HepG2 (cell line): ENCODE measurements at places on chromosomes 2 and 18. TPM values are rescaled to one million over a fixed set of nuclear protein-coding genes. Genes with fewer than 3 reads are reported as not detected.

- DNase-seq: no peak
Observed at GRCh38 chr2:50956886-50957285, 75.0 kb downstream of the NRXN1 start.

DNA sequence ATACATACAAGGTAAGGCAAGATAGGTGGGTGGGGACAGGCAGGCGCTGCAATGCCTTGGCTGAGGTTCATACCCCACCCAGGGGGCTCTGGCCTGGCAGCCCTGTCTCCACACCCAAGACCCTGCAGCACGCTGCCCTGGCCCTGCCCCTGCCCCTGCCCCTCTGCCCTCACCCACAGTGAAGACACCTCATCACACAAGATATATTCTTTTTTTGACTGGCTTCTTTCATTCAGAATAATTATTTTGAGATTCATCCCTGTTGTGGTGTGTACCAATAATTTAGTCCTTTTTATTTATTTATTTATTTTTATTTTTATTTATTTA is 11.4 kb upstream of the B3GNT7 start:
- no peak for DNase-seq

- DNase-seq: no peak
Observed at GRCh38 chr2:62895632-62896009, 155.0 kb upstream of the OTX1 start.

DNA sequence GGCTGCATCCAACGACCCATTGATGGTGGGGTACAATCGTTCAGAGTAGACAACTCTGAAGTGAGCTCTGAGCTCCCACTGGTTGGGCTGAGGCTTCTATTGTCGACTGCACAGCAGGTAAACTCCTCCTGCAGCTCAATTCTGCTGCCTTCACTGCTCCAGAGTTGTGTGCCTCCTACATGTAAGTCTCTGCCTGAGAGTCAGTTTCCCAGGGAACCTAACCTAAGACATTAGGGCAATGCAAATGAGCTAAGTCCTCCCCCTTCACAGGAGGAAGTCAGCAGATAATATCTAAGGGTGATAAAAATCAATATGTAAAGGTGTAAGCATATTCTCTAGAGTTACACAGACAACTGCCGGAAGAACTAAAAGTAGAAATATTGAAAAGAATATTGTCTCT is 22.5 kb upstream of the ACYP2 start:
- DNase-seq: no peak

- DNase-seq: no peak
Observed at GRCh38 chr2:141557329-141558095, 573.3 kb downstream of the LRP1B start.

DNA sequence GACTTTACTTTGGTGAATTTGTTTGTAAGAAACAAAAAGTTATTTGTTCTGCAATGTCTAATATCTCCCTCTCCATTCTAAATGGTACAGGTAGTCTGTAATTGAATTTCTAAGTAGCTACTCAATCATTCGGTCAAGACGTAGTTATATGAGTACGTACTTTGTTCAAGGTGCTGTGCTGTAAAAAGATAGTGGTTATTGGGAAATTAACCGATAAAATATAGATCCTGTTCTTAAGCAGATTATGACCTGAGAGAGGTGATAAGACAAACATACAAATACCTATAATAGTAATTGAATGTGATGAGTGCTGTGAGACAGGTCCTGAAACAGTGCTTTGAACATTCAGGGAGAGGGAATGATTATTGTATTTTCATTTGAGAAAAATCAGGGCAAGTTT is 7.1 kb downstream of the NCOA1 start:
- no peak for DNase-seq

- DNase-seq: no peak
Observed at GRCh38 chr2:130251873-130252620, 53.8 kb upstream of the TUBA3E start.

- no peak for DNase-seq
Observed at GRCh38 chr2:106168657-106169056, 25.4 kb downstream of the UXS1 start.

- DNase-seq: no peak
Observed at GRCh38 chr2:103295591-103295990, 533.8 kb downstream of the TMEM182 start.

- DNase-seq: no peak
Observed at GRCh38 chr2:113915082-113915819, 25.4 kb downstream of the ACTR3 start.

GRCh38 chr2:238873381-238873801 is 25.5 kb downstream of the TWIST2 start:
- no peak for DNase-seq

- no peak for DNase-seq
Observed at GRCh38 chr2:18125303-18125702, 246.8 kb downstream of the KCNS3 start.

- no peak for DNase-seq
Observed at GRCh38 chr18:13284330-13285027, 65.9 kb downstream of the LDLRAD4 start.

DNA sequence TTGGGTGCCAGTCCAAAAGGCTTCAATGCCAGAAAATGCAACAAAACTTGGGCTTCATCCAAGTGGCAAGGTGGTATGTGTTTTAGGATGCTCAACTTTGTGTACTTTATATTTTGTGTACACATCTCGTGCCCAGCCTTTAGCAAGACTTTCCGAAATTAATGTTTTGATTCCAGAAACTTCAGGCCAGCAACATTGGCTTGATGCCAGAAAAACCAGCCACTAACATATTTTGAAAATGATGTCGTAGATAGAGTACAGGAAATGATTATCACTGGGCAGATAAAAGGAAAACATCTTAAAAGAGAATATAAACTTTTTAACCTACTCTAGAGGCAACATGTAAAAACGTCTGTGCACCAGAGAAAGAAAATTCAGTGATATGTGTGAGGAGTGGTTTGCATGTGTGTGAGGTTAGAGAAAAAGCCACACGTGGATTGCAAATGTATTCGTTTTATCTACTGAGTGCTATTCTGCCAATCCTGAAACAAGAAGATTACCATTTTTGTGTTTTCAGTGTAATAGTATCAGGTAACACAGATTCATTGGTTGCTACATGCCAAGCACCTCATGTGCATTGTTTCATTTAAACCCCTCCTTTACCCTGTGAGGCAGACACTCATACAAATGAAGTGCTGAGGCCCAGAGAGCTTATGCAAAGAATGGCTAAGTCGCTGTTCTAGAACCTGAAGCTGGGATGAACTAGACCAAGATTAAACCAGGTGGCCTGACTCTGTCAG is 264.8 kb downstream of the C1D start:
- no peak for DNase-seq

DNA sequence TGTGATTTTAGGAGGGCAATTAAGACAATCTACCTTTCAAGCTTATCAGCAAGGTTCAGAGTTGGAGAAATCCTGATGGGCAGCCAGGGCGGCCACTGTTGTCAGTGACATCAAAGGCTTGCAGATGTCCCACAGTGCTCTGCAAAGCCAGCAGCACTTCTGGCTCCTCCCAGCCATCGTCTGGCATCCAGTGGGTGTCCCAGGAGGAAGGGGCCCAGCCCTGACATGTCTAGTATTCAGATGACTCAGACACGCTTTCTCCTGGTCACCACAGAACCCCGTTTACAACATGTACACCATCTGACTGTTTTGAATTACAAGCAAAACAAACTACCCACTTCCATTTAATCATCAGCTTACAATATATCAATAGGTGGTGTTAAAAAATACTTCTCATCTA is 61.4 kb downstream of the CYRIA start:
- DNase-seq: no peak

DNA sequence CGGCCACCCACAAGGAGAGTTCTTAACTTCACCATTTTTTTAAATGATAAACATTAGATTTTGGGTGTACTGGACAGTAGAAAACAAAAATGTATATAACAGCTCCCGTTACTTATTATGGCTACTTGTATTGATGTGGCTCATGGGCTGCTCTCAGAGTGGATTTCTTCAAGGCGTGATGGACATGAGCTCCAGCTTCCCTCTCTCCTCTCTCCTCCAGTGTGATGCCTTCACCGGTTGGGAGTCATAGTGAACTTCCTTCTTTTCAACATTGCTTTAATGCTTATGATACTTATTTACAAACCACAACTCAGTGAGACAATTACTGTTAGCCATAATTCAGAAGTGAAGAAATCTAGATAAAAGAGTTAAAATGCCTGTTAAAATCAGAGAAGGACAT is 515.2 kb downstream of the RNF144A start:
- no peak for DNase-seq

- DNase-seq: peak; percentile 78
Observed at GRCh38 chr2:109218087-109218791, 89.2 kb downstream of the SH3RF3 start.

Gene FAP
- not detected in 2 replicates for total RNA-seq

Gene TMEM200C
- 0.04 TPM in 1 of 2 replicates, not detected in the other for total RNA-seq

Gene IL1A
- total RNA-seq: not detected in 2 replicates

Gene ALPP
- total RNA-seq: not detected in 2 replicates

Gene MC5R
- total RNA-seq: not detected in 2 replicates

Gene SRD5A2
- not detected in 2 replicates for total RNA-seq

Gene SP140L
- total RNA-seq: 13.2 and 17.5 TPM in 2 replicates

Gene PLA2R1
- not detected in 2 replicates for total RNA-seq

Gene IL1R1
- 38.0 and 48.3 TPM in 2 replicates for total RNA-seq

Gene MATN3
- 19.2 and 36.1 TPM in 2 replicates for total RNA-seq

Gene APCDD1
- 2.1 and 2.4 TPM in 2 replicates for total RNA-seq

Gene PEX13
- 63.1 and 75.9 TPM in 2 replicates for total RNA-seq

Gene DYNC2LI1
- total RNA-seq: 23.2 and 27.9 TPM in 2 replicates

Gene OBSL1
- 65.4 and 86.7 TPM in 2 replicates for total RNA-seq
